ENCODE measurements at places on chromosomes 3 and 15.

DNA sequence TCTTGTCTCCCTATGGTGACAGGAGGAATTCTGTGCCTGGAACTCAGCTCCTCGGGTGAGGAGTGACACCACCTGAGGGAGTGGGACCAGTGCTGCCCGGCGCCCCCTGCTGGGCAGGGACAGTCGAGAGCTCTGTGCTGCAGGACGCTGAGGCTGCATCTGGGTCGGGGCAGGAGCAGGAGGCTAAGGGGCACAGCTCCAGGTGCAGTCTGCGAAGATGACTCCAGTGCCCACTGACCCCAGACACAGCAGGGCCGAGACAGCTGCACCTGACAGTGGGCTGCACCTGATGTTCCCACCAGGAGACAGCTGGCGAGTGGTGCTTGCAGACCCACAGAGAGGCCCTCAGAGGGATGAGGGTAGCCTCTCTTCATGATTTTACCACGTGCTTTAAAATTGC, 152.9 kb downstream of the ATP10A start:
- DNase-seq = no peak

DNA sequence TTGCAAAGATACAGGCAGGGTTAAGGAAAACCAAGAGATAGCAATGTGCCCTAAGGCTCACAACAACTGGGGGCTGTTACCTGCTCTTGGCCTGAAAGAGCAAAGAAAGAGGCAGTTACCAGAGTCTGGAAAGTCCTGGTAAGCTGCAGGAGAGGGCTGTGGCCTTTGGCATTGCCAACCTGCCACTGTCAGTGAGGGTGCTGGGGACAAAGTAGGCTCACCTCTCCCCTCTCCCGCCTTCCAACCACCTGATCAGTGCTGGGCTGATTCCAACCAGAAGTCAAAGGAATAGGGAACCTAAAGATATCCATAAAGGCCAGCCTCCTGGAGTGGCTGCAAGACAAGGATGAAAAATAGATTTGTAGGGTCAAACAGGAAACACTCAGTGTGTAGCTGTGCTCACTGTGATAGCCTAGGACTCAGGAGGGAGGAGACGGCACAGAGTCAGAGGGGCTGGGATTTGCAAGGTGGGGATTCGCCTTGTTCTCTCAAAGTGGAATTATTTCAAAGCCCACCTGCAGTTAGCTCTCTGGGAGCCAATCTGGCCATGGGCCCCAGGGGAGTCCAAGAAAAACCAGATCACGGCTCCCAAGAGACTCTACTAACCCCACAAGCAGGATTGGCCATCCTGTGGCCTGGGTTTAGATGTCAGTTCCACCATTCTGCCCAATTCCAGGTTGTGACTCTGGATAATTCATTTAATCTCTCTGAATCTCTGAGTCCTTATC, 204.0 kb upstream of the BCL6 start:
- no peak for DNase-seq

DNA sequence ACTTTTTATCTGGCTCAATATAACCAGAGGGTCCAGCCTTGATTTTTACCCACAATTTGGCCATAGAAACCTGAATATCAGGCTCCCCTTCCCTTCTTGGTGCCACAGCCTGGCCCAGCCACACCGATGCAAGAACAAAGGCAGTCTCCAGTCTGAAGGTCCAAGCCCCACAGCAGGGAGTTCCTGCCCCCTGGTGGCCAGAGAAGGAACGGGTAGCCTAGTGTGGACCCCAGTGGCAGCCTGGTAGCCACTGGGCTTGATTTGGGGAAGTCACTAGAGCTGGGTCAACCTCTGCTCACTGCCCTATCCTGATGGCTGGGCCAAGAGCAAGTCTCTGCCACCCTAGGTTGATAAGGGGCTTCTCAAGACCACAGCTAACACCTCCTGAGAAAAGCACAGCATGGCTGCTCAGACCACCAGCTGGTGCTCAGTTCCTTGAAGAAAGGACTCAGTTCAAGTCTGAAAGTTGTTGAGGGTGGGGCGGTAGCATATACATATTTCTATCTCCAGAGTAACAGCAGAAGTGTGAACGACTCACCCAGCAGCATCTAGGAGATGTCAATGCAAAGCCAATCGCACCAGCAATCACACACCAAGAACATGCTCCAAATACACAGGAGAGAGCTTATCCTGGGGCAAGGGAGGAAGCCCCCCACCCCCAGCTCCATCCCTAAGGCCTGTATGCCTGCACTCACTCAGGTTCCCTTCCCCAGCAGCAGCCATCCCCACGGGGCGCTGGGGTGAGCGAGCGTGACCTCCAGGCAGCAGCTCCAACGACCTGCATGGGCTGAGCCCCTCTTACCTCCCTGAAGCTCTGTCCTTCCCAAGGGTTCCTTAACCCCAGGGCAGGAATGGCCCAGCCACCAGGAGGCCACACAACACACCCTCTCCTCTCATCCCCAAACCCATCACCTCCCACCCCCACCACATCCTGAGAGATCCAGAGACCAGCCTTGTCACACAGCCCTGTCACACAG, 7.6 kb downstream of the PFKFB4 start:
- DNase-seq = peak; percentile 4

- no peak for DNase-seq
These were observed 1178.0 kb downstream of the ROBO1 start for GRCh38 chr3:78589778-78590177.

GRCh38 chr3:100316641-100317069, 17.9 kb upstream of the NIT2 start:
- peak; percentile 5 for DNase-seq

GRCh38 chr15:89679212-89679611, at the start of gene PLIN1:
Gene PLIN1, minus strand, starts transcription at chr15:89679367. Its CDS starts 1,878 bp downstream, at chr15:89677489.
- no peak for DNase-seq

DNA sequence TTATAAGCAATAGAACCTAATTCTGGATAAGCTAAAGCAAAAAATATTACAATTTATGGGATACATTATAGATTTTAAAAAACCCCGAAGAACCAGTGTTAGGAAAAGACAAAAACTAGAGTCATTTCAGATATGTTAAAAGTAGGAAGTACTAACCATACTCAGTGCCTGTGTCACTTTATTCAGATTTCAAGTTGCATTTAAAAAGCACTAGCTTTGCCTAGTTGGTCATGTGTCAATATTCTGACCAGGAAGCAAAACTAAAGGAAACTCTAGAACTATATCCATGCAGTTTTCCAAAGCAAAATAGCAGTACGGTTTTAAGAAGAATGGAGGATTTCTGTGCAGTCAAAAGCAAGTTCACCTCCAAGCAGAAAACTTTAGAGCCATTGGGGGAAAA, 88.4 kb downstream of the RAP2B start:
- DNase-seq = no peak

- no peak for DNase-seq
These were observed 12.6 kb downstream of the MELTF start for GRCh38 chr3:197017003-197017402.

DNA sequence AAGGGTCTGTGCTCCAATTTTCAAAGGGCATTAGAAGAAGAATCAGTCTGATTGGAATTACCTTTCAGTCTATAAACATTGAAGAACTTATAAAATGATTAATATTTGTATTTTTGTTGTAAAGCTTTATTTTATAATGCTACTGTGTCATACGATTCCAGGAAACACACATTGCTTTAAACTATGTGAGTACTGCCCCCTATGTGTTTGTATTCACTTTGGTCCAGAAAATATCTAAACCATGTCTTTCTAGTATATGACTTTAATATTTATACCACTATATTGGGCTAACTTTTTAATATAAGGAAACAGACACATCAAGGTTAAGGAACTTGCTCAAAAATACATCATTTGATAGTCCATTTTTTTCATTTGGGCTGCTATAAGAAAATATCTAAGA, 3.2 kb upstream of the RIOX2 start:
- DNase-seq = no peak

GRCh38 chr3:149891621-149892020, 78.6 kb downstream of the RNF13 start:
- DNase-seq = no peak

GRCh38 chr3:136093771-136094170, 102.4 kb downstream of the MSL2 start:
- no peak for DNase-seq

GRCh38 chr15:72737723-72738122, 45.8 kb downstream of the ADPGK start:
- no peak for DNase-seq

DNA sequence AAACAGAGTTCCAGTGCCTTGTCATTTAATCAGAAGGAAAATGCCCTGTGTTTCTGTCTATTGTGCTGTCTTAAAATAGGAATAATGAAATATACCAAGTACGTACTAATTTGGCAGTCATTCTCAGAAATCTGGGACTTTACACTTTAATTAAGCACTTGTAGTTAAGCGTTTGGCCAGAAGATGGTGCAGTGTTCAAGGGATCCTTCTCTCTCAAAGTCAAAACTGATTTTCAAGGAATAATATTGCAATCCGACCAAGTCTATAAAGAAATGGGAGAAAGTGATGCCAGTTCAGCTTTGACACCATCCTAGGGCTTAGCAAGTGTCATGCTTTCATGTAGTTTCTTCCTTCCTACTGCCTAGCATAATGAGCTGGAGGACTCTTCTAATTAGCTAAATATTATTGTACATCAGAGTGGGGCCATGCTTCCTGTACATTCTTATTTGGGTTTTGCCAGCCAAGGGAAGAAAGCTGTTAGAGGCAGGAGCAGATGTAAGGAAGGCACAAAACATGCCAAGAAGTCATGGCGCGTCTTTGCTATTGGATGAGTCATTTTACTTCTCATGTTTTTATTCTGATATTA, 64.8 kb downstream of the SAMMSON start:
- peak; percentile 9 for DNase-seq

GRCh38 chr15:41656188-41656587, 4.0 kb upstream of the MGA start:
- DNase-seq = no peak

- no peak for DNase-seq
These were observed 36.0 kb downstream of the GNB5 start for GRCh38 chr15:52154896-52155865.

- no peak for DNase-seq
These were observed 270.5 kb upstream of the ADAMTS9 start for GRCh38 chr3:64958199-64958843.

DNA sequence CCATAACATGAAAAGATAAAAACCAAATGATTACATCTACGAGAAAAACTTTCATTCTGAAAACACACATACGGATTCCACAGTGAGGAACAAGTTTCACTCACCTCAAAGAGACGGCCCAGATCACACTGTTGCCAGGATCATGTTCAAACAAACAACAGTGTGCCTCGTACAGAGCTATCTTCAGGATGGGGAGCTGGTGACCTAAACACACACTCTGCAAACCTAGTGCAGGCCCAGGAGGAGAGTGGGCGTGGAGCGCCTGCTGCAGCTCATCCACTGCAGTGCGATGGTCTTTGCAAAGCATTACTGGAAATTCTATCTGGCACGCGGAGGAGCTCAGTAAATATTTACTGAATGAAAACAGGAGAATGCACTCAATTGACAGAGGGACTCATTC, 38.5 kb downstream of the TAMM41 start:
- DNase-seq = peak; percentile 41

GRCh38 chr3:110623571-110623970, 448.0 kb upstream of the NECTIN3 start:
- DNase-seq = no peak

DNA sequence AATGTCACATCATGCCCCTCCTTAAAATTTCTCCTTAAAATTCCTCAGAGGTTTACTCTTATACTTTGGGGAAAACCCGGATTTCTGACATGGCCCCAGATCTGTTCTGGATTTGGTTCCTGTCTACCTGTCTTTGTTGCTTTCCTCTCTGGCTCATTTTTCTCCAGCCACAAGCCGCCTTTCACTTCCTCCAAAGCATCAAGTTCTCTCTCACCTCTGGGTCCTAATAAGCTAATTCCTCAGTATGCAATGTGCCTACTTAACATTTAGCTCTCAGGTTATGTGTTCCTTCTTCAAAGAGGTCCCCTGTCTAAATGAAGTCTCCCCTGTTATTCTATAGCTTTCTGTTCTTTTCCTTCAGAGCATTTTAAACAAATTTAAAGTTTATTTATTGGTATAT, 16.1 kb downstream of the HMG20A start:
- no peak for DNase-seq

GRCh38 chr3:31934866-31935265, 46.2 kb downstream of the OSBPL10 start:
- DNase-seq = no peak

DNA sequence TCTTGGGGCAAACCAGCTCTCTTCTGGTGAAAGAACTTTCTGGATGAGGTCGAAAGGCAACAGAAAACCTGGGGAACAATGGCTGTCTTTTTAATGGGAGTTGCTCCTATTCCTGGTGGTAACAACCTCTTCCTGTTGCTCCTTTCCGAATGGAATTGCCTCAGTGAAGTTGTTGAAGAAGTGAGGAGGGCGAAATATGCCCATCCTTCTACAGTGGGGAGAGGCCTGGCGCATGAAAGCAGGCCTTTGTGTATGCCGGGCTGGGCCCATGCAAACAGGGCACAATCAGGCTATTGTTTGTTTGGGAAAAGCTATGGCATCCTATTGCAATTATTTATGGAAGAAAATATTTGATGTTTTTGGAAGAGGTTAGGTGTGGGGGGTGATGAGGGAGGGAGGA, 166.9 kb downstream of the IGF1R start:
- DNase-seq = no peak
